Fibroblast of upper back skin (primary cell): ENCODE measurements at places on chromosomes 11 and 22.

DNA sequence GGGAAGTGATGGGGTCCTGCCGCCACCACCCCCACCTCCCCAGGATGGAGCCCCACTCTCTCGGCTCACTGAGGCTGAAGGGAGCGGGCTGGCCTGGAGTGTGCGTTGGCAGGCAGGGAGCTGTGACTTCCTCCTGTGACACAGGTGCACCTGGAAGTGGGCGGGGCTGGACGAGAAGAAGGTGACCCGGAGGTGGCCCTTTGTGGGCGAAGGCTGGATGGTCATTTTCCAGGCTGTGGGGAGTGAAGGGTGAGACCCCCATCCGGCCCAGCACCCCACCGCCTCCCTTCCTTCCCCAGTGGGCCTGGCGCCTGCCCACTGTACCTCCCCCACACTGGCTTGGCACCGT, 15.3 kb downstream of the IL17REL start:
- DNase-seq, result no peak

- DNase-seq, result peak; percentile 84
Measured at GRCh38 chr11:46271875-46272815, 5.3 kb upstream of the CREB3L1 start.

- peak; percentile 58 for DNase-seq
Measured at GRCh38 chr11:101453682-101454081, 130.1 kb downstream of the TRPC6 start.

DNA sequence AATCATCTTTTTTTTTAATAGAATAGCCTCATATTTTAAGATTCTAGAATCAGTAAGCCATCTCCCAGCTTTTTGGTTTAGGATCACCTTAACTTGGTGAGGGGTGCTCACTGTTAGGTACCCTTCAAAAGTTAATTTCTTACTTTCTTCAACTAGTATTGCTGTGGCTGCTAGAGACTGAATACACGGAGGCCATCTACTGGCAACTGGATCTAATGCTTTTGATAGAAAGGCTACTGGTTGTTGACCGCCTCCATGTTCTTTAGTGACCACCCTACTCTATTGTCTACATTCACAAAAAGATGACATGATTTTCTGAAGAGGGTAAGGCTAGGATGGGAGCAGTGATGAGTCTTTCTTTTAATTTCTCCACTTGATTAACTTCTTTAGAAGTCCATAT, 16.7 kb upstream of the ALDH3B2 start:
- DNase-seq, result no peak

DNA sequence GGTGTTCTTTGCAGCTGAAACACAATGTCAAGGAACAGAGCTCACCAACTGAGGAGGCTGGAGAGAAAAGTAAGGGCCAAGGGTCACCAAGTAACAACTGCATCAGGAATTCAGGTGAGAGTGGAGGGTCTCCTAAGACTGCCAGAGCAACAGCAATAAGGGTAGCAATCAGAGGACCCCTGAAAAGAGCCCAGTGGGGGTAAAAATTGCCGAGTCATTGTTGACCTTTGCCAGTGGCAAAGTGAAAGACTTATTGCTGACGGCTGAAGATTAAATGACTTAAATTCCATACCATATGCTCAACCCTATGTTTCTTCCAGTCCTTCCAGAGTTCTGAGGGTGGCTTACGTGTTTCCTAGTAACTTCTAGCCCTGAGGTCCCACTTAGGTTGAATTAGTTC, 51.9 kb upstream of the ARHGAP42 start:
- DNase-seq, result no peak

DNA sequence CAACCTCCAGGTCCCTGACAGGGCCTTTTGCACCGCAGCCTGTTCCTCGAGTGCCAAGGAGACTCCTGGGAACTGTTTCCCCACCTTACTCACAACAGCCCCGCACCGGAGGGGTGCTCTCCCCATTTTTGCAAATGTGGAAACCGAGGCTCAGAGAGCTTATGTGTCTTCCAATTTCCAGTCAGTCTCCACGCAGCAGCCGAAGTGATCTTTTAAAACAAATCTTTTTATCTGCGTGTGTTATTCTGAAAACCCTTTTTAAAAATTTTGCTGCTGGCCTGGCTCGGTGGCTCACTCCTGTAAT, 409 bp upstream of the TMEM134 start:
- no peak for DNase-seq

DNA sequence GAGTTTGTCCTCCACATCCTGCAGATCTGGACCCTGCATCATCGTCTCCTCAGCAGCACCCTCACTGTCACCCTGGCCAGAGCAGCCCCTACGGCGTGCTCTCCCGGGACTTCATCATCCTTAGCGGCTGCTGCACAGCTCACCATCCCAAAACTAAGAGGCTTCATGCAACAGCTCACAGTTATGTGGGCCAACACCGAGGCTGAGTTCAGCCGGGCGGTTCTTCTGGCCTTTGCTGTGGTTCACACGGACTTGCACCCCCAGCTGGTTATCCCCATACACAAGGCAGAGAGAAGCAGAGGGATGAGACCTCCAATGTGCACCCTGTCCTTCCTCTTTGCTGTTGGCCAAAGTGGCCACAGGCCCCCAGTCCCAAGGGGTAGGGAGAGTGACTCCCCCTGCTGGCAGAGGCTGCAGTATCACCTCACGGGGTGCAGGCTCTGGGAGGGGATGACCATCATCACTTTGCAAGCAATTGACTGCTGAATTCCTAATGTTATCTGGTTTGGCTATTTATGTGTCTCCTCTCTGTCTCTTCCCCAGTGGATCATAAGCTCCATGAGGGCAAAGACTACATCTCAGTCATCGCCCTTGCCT, 276.8 kb downstream of the BRD1 start:
- DNase-seq, result no peak

DNA sequence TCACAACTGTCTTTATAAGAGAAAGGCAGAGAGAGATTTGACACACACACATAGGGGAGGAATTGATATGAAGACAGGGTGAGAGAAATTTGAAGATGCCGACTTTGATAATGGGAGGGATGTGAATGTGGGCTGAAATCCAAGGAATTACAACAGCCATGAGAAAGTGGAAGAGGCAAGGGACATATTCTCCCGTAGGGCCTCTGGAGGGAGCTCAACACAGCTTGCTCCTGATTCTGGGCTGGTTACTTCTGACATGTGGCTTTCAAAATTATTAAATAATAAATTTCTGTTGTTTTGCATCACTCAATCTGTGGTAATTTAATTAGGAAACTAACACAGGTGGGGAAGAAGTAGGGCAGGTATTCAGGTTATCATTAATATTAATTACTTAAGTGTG, 282.9 kb downstream of the LUZP2 start:
- DNase-seq, result no peak

DNA sequence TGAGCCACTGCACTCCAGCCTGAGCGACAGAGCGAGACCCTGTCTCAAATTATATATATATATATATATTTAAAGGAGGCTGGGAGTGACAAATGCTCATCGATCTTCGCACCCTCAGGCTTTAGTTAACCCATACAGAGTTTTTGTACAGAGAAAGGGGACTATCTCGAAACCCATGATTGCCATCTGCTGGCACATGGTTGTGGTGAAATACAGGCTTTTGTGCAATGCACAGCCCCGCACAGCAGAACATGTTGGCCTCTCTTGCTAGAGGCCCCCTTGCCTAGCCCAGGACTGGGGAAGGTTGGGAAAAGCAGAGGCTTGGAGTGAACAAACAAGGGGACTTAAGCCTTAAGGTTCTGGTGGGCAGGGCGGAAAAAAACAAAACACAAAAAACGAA, 3.6 kb downstream of the MYBPC3 start:
- DNase-seq, result peak; percentile 19

GRCh38 chr11:64343767-64344559, 4.0 kb downstream of the CCDC88B start:
- DNase-seq, result no peak

DNA sequence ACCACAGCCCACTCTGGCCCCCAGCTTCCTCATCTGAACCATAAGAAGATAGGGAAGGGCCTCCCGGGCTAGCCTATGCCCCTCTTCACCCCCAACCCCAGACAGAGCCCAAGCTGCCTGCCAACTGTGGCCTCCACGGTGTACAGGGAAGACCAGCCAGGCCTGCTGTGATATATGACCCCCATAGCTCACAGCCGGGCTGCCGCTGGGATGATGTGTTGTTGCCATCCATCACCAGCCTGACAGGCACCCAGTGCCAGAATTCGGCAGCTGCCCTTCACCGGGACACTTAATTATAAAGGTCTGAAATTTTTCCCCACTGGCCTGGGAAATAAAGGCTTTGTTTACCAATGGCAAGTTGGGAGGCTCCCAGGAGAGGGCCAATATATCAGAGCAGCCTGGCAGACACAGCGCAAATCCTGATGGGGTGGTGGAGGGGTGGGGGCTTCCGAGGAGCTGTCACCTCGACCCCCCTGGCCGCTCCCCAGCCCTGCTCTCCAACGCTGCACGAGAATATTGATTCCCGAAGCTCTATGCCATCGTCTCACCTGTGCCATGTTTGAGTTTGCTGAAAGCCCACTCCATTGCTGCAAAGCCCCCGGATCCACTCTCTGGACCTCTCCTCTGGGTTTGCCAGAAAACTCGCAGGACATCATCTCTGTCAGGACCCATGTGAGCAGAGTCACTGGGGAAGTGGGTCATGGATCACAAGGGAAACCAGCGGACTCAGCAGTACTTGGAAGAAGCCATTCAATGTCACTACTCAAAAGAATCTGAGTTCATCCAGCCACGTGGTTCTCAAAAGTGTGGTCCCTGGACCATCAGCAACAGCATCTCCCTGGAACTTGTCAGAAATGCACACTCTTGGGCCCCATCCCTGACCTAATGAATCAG, 296.9 kb downstream of the MN1 start:
- DNase-seq, result no peak

DNA sequence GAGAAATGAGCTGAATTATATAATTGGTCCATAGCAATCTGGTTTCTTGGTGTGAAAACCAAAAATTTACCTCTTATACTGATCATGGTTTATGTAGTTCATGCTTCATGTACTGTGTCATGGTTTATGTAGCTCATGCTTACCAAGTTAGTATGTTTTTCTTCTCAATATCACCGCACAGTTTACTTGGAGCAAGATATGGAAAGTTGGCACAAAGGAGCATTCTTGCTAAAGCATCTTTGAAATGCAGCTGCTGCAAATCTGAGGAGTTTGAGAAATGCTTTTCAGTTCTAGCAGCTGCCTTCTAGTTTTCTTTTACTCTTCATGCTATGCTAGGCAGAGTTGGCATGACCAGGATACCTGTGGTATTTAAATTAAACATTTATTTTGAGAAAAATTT, 4.5 kb downstream of the OR10G7 start:
- DNase-seq, result no peak

- peak; percentile 84 for DNase-seq
Measured at GRCh38 chr11:47248664-47249377, at the start of gene ACP2. ACP2 (minus strand) TSS chr11:47248814; CDS start chr11:47248789, 25 bp downstream.

DNA sequence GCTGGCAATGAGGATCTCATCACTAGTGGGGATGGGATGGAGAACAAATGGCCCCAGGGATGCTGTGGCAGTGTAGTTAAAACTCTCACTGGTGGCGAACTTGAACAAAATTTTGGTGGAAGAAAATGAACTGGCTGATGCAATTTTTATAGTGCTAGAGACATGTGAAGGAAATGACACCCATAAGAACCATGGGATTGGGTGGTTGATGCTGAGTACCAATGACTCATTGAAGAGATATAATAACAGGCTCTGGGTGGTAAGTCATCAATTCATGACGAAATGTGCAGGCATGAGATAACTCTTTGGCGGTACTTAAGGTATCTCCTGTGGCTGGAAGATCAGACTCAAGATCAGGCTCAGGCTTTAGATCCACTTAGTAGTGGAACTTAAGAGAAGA, 172.9 kb upstream of the DDI1 start:
- DNase-seq, result peak; percentile 71

- DNase-seq, result no peak
Measured at GRCh38 chr11:92967178-92967577, 2.3 kb upstream of the MTNR1B start.

- peak; percentile 75 for DNase-seq
Measured at GRCh38 chr11:46315033-46315738, 32.1 kb upstream of the DGKZ start.

DNA sequence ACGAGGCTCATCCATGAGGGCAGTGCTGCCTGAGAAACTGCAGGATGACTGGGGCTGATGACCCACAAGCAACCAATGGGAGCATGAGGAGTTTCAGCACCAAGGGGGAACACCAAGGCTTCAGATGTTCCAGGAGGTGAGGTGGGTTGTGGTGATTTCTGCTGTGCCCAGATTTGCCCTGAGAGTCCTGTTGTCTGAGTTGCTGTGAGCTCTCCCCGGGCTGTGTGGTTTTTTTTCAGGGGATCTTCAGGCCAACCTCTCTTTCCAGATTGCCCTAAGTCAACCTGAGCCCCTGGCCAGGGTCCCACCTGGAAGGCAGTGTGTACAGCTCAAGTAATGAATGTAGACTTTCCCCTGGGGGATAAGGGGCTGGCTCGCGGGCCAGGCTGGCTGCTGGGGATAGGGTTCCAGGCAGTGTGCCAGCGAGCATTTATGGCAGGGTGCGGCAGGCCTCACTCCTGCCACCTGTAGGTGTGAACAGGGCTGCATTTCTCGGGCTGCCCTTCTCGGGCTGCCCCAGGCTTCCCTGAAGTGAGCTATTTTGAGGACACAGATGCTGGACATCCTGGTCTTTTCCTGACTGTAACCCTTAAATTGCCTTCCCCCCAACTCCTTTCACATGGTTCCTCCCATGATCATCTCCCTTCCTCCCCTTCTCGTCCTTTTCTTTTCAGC, 9.8 kb downstream of the SLC22A6 start:
- DNase-seq, result peak; percentile 7

DNA sequence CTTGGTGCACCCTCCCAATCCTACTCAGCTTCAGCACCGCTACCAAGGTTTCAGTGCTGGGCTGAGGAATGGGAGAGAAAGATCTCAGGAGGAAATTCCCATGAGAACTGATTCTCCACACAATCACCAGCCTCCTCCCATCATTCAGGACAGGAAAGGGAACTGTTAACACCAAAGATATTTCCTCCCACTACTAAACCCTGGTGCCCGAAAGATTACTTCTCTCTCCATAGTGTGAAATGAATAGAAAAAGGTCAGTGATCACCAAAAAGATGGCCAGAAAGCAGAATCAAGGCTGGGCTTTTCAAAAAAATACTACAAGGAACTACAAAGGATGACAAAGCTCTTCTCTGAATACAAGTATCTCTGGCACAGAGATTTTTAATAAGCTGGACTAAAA, 26.1 kb downstream of the TCIRG1 start:
- no peak for DNase-seq

DNA sequence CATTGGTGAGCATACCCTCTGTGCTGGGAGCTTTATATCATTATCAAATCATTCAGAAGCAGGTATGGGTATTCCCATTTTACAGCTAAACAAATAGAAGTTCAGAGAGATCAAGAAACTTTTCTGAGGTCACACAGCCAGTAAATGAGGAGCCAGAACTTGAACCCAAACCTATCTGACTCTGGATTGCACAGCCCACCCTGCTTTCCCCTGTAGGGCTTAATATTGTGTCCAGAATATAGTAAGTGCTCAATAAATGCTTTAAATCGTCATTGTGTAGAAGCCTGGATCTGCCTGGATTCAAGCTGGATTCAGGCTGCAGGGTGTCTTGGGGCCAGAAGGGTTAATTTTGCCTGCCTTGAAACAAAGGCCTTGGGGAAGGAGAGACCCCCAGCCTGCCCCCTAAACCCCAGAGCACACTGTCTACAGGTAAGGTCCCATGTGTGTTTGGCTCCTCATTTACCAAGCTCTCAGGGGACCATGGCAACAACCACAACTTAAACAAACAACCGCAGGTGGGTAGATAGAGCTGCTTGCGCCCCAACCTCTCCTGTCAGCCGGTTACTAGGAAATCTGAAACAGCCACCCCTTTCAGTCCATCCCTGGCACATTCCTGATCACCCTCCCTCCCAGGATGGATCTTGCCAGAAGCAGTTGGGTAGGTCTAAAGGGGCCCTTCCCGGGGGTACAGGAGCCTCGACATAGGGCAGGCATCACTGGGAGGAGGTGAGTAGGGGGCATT, 3.0 kb upstream of the SEC14L3 start:
- no peak for DNase-seq

GRCh38 chr11:27200779-27201453, 160.3 kb downstream of the BBOX1 start:
- DNase-seq, result no peak
